ENCODE measurements at places on chromosomes 2 and 18.

GRCh38 chr18:35005963-35006577 lies 35.1 kb upstream of the MAPRE2 start:
- H3K4me3 ChIP-seq, result no peak overlapping the region
- DNase-seq, result no peak
- no peak overlapping the region for H3K27ac ChIP-seq

GRCh38 chr2:196309691-196310090 lies 138.3 kb upstream of the STK17B start:
- no peak overlapping the region for H3K27ac ChIP-seq
- H3K36me3 ChIP-seq, result no peaks in the 10 kb centered on the region
- peaks cover 16% of the 10 kb centered on the region for H3K27me3 ChIP-seq
- DNase-seq, result no peak

DNA sequence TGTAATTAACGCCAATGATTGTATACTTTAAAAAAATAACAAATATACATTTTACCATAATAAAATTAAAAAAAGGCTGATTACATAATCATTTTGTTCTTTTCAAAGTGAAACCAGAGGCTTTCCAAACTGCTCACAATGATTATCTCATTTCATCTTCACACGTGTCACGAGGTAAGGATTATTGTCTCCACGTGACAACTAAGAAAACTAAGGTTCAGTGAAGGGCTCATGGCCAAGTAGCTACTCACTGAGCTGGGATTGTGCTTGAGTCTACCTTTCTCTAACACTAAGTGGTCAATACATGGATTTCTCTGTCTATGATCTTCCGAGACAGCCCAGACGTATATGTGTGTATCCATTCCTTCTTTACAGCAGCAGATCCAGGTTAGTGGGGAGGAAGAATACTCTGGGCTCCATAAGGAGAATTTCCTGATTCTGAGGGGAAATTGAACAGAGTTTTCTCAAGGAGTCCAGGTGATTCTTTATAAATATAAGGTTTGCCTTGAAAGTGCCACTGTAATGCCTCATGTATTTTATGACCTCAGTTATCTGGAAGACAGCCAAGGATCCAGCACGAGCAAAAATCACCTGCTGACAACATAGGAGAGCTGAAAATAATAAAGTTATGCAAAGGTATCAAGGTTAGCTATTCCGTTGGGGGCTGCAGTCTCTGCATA lies 25.6 kb upstream of the ACSL3 start:
- H3K36me3 ChIP-seq, result no peaks in the 10 kb centered on the region
- DNase-seq, result no peak
- peaks cover 16% of the 10 kb centered on the region for H3K27me3 ChIP-seq
- H3K27ac ChIP-seq, result no peak overlapping the region
- H3K4me1 ChIP-seq, result peaks cover 3% of the 10 kb centered on the region

GRCh38 chr2:20755132-20755800 lies 67.6 kb downstream of the LDAH start:
- no peak for DNase-seq
- no peak overlapping the region for H3K27ac ChIP-seq
- peaks cover 29% of the 10 kb centered on the region for H3K36me3 ChIP-seq
- no peak overlapping the region for H3K4me3 ChIP-seq

DNA sequence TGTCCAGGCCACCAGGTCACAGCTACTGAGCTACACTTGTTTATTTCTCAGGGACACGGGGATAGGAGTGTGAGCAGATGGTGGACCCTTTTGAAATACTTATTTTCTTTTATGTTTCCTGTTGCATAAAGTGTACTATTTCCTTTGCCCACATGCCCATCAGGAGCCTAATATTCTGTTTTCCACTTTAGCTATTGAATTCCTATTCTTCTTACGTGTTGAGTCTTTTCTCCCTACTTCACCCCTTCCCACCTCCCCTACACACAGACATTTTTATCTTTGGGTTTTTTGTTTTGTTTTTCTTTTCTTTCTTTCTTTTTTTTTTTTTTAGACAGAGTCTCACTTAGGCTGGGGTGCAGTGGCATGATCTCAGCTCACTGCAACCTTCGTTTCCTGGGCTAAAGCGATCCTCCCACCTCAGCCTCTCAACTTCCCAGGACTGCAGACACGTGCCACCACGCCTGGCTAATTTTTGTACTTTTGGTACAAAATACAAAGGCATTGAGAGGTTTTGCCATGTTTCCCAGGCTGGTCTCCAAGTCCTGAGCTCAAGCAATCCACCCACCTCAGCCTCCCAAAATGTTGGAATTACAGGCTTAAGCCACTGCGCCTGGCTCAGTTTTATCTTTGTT lies 5.2 kb upstream of the GPR55 start:
- H3K36me3 ChIP-seq, result no peaks in the 10 kb centered on the region
- no peak for DNase-seq
- H3K4me1 ChIP-seq, result peaks cover 15% of the 10 kb centered on the region
- peaks cover 15% of the 10 kb centered on the region for H3K27me3 ChIP-seq
- no peak overlapping the region for H3K27ac ChIP-seq

- DNase-seq, result no peak
- H3K27ac ChIP-seq, result no peak overlapping the region
- no peaks in the 10 kb centered on the region for H3K4me1 ChIP-seq
- H3K36me3 ChIP-seq, result no peaks in the 10 kb centered on the region
- peaks cover 25% of the 10 kb centered on the region for H3K27me3 ChIP-seq
Measured at GRCh38 chr2:237491515-237492118, 4.6 kb downstream of the MLPH start.

GRCh38 chr2:236209996-236210395 lies 41.8 kb upstream of the GBX2 start:
- H3K36me3 ChIP-seq, result no peaks in the 10 kb centered on the region
- DNase-seq, result no peak
- H3K4me3 ChIP-seq, result no peak overlapping the region
- peaks cover 4% of the 10 kb centered on the region for H3K27me3 ChIP-seq
- no peaks in the 10 kb centered on the region for H3K4me1 ChIP-seq
- no peak overlapping the region for H3K27ac ChIP-seq

All from activated T-helper 2 cell treated with anti-CD3 and anti-CD28 coated beads, Interferon-gamma antibody, Interleukin-2, Interleukin-4, amounts not matched to agents 10 μg/mL and 5 μg/mL and 100 μg/mL, durations not matched to agents 14 hours and 24 hours and 36 hours (primary cell).